H4 (cell line): ENCODE measurements at places on chromosomes 4 and X.

- DNase-seq: no peak
These were observed 16.6 kb downstream of the DKC1 start for GRCh38 chrX:154779261-154779660.

DNA sequence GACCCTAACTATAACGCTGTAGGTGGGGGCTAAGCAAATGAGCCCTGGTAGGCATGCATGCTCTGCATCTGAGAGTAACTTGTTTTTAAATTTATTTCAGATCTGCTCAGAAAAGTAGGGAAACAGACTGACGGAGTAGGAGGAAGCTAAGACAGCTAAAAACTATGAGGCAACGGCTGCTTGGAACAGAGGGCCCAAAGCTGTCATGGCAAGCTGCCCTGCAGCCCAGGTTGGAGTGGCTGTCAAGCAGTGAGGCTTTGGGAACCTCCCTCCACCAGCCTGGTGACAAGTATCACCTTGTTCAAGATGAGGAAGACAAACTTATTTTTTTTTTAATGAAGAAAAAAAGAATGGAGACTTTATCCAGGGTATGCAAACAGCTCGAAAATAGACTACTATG, 439.8 kb downstream of the NLGN4X start:
- no peak for DNase-seq

- DNase-seq: no peak
These were observed 13.1 kb downstream of the RBM10 start for GRCh38 chrX:47158131-47158530.

DNA sequence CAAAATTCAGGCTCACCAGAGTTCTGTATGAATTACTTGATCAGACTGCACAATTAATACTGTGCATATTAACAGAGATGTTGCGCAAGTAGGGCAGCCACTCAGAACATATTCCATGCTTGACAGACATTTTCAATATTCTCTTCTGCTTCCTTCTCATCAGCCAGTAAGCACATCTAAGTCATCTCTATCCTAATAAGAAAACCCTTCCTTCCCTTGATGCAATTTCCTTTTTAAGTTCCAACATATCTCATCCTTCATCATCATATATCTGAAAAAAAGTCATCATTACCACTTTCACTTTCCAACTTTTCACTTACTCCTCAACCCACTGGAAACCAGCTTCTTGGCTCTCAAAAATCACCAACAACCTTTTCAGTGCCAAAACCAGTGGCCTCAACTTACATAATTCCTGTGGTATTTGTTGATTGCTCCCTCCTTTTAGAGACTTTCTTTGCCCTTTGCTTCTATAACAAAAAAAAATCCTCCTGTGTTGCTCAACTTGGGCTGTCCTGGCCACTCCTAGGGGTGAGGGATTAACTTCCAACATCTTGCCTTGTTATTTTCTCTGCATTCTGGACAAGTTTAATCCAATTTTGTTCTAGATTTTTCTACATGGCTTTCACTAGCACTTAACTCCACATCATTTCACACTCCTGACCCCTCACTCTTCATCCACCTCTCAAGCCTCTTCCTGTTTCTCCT, 14.1 kb downstream of the MBNL3 start:
- DNase-seq: no peak

DNA sequence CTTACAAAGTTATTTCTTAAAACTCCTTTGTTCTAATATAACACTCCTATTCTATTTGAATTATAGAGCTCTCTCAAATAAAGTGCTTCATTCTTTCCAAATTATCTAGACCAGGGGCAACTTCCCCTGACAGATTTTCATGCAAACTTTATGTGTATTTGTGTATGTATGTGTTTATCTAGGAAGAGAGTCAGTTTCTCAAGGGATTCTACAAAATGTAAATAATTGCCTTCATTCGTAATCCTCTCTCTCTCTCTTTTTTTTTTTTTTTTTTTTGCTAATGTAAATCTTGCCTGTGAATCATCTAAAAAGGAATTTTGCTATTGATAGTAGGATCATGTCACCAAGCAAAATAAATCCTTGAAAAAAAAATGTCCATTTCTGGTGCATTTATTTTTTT, 38.9 kb upstream of the RBPJ start:
- no peak for DNase-seq

GRCh38 chr4:72390409-72390808, 178.6 kb downstream of the ADAMTS3 start:
- DNase-seq: no peak

DNA sequence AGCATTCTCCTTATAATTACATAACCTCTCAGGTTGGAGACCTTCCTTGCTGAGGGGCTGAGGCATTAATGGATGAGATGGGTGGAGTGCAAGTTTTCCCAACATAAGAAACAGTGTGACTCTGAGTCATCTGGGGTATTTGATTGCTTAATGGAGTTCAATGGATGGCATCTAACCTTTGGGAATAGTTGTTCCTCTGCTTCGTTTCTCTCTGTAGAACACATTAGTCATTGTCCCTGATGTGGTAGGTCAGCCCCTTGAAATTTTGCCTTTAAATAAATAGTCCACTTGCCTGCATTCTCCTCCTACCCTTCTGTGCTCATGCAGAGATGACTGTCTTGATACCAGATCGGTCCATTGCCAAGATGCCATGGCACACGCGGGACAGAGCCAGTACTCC, 38.6 kb downstream of the SLITRK2 start:
- no peak for DNase-seq
